Thyroid gland (tissue), 4 donors: ENCODE measurements at places on chromosomes 1 and 21. TPM values are rescaled to one million over a fixed set of nuclear protein-coding genes. Genes with fewer than 3 reads are reported as not detected.
A peak's percentile ranks its signal among the peaks of the same experiment; 100 is the strongest.

GRCh38 chr1:229822026-229822425 lies 196.0 kb downstream of the URB2 start:
- no peak for DNase-seq

GRCh38 chr1:213393860-213394259 lies 342.8 kb downstream of the RPS6KC1 start:
- DNase-seq = no peak

DNA sequence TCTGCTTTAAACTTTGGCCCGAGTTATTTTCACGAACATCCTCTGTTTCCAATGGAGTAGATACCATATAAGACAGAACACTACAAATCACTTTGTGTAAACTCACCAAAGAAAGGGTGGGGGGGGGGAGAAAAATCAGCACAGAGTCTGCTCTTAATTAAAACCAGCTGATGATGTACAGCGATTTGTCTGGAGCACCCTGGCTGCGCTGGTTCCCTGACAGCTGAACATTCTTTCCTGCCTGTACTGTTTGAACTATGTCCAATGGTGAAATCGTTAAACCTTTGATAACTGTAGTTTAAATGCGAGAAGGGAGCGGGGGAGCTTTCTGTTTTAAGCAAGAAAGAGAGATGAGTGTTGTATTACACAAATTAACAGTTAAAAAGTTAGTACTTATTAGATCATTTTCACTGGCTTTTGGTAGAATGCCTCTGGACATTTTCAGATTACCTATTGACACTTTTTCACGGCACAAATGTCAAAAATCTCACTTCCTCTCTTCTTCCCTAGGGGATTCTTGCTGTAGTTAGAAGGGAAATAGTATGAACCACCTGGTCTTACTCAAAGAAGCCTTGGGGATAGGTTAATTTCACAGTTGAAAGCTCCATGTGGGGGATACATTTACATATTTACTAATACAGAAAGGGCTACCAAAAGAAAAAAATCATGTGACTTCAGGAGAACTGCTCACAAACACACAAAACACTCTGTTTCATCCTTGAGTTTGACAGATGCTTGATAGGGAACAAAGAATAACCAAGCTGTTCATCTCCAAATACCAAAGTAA lies 140.2 kb upstream of the RUNX1 start:
- no peak for DNase-seq

GRCh38 chr21:28687586-28687985 lies 305.1 kb downstream of the LTN1 start:
- DNase-seq = no peak

- peak; percentile 55 for DNase-seq
Observed at GRCh38 chr1:8661185-8662110, 156.0 kb downstream of the RERE start.

OR6N1 gene
- total RNA-seq = not detected

DNA sequence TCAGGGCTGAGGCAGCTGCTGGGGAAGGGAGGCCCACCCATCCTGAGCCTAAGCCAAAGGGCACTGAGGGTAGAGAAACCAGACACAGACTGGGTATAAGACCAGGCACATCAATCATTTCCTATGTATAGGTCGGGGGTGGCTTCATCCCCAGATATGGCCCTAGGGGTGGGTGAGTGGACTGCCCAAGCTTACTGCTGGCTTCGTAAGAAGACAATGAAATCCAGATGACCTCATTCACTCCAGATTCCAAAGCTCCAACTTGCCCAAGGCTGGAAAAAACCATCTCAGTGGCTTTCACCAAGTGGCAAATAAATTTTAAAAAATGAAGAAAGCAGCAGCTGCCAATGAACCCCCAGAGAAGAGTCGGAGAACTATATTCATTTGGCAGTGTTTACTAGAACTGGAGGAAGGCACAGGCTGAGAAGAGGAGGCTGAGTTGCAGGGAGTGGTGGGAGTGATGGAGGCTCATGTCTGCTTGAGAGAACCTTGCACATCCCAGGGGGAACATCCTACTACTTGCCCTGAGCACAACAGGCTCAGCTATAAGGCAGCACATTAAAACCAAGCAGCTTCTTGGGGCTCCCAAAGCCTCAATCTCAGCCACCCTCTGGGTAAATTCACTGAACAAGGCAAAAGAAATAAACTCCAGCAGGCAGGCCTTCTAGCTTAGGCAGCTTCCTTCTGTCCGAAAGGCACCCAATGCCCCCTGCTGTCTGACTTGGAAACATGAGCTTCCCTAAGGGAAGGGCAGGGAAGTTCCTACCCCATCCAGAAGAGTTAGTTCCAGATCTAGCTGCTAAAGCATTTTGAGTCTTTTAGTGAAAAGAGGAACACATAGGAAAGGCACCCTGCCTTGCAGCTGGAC lies 14.1 kb downstream of the PEA15 start:
- peak; percentile 50 for DNase-seq

DNA sequence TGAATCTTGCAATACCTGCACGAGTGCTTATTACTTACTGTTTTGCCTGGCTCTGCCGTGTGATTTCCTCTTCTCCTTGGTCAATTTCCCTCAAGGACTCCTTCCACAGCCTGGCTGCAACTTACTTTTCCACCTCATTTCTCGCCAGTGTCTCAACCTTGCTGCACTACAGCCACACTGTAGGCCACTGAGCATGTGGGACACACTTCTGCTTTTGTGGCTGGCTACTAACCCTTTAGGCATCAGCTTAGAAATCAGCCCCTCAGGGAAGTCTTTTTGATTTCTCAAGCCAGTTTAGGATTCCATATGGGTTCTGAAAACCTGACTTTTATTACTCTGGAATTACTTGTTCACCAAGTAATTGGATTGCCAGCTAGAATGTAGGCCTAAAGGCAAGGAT lies 5.2 kb upstream of the DMRTB1 start:
- no peak for DNase-seq

DNA sequence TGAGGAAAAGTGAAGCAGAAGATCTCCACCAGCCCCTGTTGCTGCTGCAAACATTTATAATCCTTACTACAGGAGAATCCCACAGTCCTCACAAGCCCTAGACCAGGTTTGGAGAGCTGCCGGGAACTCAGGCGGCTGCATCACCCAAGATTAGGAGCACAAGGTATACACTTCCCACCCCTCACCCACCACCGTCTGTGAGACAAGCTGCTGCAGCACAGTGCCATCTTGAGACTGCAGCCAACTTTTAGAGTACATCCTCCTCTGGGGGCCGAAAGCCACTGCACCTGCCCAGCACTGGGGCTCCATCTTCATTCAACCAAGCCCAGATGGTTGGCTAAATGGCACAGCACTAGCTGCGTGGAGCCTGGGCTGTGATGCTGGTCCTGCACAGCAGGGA lies 13.8 kb downstream of the OLFML3 start:
- DNase-seq = no peak
